IgD-negative memory B cell (primary cell): ENCODE measurements at places on chromosomes 7 and 10. TPM values are rescaled to one million over a fixed set of nuclear protein-coding genes. Genes with fewer than 3 reads are reported as not detected.

Gene FAM180A
- not detected for polyA plus RNA-seq

Gene SDK1
- polyA plus RNA-seq: not detected

Gene AP3M1
- 28.1 TPM for polyA plus RNA-seq

Gene CLCN1
- polyA plus RNA-seq: not detected

Gene MALRD1
- polyA plus RNA-seq: not detected

Gene VGF
- polyA plus RNA-seq: not detected
